ENCODE measurements at places on chromosomes 6 and 20.

DNA sequence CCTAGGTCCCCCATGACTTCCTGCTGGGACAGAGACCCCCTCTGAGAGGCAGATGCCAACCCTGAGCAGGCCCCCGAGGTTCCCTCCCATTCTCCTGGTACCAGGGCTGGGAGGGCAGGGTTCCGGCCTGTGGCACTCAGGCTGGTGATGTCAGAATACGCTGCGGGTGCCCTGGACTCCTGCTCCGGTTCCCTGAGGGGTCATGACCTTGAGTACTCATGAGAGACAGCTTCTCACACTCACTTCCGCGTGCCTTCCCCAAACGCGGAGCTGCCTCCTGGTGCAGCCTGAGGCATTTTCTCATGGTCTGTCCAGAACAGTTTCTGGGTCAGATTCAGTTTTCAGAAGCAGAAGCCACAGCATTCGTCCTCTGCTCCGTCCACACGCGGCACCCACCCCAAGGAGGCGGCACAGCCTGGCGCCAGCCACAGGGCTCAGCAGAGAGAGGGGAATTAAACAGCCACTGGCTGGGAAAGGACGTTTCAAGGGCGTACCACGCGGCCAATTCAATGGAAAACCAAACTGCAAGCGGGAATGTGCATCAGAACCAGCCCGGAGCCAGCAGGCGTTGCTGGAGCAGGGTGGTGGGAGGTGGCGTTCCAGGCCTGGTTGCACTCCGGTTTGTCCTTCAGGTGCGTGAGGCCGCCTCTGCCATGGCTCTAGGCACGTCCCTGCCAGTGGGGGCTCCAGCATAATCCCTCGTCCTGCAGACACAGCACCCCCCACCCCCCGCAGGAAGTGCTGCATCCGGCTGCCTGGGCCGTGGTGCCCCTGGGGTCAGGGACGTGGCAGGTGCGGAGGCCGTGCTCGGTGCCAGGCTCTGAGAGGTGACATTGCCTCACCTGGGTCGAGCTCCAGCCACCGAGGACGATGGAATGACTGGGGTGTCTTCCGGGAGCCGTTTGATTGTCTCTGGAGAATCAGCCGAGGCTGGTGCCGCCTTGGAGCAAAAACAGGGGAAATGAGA lies 58.3 kb upstream of the BHLHE23 start:
- DNase-seq, result no peak

DNA sequence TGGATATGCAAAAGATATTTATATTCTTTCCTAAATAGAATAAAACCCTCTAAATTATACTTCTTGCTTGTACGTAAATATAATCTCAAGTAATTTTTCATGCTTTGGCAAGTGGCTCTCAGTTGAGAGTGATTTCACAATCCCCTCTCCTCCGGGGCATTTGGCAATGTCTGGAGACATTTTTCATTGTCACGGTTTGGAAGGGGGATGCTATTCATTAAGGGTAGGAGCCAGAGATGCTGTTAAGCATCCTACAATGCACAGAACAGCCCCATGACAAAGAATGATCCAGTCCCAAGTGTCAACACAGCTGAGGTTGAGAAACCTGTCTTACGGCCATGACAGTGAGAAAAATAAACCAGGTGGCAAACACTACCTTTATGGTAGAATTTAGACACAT lies 75.7 kb downstream of the AGPAT4 start:
- no peak for DNase-seq

DNA sequence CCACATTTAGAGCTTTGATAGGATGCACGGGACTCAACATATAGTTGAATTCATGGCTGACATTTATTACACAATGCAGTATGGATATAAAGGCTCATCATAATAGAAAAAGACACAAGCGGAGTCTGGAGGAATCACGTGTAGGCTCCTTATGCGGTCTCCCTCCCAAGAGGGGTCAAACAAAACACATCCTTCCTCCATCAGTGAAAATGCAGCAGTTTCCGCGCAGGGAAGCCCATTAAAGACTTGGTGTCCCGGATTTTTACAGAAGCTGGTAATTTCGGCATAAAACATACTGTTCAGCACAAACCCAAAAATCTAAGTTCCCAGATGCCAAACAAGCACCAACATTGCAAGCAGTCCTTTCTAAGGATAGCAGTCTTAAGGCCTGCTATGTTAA lies 1.1 kb downstream of the USP45 start:
- DNase-seq, result no peak

- DNase-seq, result no peak
Measured at GRCh38 chr20:58822748-58823730, 27.7 kb downstream of the GNAS-AS1 start.

DNA sequence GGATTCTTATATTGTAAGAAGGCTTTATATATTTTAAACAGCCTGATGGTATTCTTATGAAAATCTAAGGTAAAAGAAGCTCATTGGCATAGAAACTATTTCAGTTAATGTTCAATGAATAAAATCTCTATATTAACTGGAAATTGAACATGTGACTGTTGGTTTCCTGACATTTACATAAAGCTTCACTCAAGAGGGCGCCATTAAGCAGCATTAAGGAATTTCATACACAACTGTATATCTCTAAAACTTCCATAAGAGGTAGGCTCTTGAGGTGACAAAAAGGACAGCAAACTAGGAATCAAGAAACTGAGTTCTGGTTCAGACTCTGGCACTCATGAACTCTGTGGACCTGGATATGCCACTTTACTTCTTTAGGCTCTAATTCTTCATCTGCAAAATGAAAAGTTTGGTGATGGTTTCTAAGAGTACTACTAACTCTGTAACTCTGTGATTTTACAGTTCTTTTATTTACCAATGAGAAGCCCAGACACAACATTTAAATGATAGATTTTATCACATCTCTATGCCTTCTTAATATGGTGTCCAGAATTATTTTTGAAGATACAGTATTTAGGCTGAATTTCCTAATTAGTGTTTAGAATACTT lies 147.5 kb downstream of the FLRT3 start:
- no peak for DNase-seq

- DNase-seq, result no peak
Measured at GRCh38 chr20:6611911-6612605, 155.4 kb upstream of the BMP2 start.

DNA sequence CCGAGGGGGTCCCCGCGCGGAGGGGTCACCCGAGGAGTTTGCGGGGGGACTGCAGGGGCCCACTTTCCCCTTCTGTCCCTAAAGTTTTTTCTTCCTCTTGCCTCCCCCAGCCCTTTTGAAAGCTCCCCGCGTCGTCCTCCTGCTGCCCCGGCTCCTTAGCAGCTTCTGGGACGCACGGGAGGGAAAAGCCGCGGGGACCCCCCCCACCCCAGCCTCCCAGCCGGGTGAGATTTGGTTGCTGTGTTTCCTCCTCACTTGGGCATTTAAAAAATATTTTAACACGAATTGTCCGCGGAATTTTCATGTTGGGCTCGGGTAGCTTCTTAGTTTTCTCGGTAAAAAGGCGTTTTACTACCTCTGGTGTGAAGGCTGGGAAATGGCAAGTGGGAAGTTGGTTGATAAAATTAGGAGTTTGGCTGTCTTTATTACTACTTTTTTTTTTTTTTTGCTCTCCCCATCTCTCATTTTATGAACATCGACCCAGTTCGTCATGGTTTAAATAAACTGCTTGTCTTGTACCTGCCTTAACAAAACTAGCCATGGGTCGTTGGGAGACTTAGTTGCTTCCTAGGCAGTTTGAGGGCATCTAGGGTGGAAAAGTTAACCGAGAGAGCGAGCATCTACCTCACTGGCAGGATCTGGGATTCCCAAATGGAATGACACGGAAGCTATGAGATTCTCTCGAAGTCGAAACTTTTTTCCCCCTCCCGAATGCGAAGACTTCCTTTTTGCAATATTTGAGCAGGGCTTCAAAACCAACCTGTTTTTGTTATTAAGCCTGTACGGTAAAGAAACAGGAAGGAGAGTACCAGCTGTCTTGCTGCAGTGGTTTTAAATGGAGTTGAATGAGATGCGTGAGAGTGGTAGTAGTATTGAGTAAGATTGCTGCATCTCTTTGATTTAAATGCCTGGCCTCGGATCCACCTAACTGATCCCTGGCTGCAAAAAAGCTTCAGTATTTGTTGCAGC lies 868 bp downstream of the NCOA3 start:
- no peak for DNase-seq
